ENCODE measurements at places on chromosomes 16 and 17.

DNA sequence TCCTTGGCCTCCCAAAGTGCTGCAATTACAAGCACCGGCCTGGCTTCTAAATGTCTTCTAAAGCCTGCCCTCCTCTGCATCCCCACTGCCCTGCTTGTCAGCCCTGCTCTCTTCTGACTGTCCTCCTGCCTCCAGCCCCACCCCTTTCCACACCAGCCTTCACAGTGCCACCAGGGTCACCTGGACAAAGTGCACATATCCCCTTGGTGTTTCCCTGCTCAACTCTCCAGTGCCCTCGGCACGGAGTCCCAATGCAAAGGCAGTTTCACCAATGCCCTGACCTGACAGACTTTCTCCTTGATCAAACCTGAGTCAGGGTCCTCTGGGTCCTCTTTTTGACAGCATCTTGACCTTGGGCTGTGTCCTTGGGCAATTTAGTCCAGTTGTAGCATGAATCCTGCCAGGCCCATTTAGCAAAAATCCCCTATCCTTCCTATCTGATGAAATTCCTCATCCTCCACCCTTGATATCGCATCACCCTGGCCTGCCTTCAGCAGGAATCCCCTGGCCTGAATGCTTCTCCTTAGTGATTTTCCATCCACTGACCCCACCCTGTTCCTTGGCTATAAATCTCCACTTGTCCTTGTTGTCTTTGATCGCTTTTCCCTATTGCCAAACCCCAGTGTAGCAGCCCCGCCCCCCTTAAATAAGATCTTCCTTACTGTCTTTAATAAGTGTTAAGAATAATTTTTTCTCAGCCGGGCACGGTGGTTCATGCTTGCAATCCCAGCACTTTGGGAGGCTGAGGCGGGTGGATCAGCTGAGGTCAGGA is 42.7 kb upstream of the ETV4 start:
- no peak for DNase-seq

GRCh38 chr16:70156207-70156978 is 17.2 kb upstream of the CLEC18C start:
- no peak for DNase-seq

DNA sequence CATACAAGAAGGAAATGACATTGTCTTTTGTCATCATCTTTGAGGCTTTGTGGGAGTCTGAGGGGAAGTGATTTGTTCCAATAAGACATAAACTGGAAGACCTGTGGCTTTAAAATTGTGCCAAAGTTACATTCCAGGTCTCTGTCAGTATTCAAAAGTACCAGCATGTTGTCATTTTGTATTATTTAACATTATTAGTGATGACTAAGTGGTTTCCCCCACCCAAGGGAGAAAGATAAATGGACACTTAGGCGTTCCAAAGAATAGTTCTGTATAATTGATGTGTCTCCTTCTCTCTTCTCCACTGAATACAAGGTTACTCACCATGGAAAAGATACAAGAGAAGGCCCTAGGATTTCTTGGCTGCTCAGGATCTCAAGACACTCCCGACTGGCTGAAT is 3.8 kb downstream of the CFAP97D1 start:
- DNase-seq, result no peak

GRCh38 chr17:17526369-17526768 is 30.2 kb upstream of the RASD1 start:
- DNase-seq, result no peak

- no peak for DNase-seq
These were observed 26.8 kb upstream of the PRKCA start for GRCh38 chr17:66275651-66276050.

GRCh38 chr16:53768167-53768566 is 64.2 kb downstream of the FTO start:
- no peak for DNase-seq

DNA sequence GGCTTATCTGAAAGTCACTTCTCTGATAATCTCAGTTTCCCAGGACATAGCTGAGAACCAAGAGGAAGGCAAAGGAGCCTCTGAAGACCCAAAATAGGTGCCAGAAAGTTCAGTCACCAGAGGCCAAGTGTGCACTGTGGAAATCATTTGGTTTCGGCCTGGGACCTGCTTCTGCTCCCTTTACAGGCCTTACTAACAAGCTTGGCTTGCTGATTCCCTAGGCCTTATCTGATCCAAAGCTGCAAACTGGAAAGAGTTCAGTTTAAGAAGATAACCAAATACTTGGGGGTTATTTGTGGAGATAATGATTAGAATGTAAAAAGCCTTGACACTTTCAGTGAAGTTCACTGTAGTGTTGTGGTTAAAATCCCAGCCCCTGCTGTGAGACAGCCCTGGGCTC is 17.0 kb downstream of the ITGA3 start:
- DNase-seq, result no peak

DNA sequence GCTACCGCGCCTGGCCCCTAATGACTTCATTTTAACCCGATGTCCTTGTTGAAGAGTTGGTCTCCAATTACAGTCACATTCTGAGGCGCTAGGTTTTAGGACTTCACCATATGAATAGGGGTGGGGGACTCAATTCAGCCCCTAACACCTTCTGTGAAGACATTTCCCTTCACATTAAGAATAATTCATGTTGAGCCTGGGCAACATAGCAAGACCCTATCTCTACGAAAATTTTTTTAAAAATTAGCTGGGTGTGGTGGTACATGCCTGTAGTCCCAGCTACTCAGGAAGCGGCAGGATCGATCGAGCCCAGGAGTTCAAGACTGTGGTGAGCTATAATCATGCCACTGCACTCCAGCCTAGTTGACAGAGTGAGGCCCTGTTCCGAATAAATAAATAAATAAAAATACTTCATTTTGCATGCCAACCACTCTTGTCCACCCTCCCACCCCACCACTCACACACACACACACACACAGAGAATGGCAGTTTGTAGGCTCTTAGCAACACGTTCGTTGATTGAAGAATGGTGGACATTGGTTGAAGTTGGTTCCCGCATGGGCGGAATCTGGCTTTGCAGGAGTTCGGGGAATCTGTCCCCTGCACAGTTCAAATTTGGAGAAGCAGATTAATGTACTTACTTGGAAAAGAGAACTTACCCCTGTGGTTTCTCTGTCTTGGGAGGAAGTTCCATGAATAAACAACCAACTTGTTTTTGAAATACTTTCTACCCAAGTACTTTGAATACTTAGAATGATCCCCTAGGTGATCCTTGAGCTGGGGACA is 27.8 kb upstream of the TVP23A start:
- DNase-seq, result no peak

DNA sequence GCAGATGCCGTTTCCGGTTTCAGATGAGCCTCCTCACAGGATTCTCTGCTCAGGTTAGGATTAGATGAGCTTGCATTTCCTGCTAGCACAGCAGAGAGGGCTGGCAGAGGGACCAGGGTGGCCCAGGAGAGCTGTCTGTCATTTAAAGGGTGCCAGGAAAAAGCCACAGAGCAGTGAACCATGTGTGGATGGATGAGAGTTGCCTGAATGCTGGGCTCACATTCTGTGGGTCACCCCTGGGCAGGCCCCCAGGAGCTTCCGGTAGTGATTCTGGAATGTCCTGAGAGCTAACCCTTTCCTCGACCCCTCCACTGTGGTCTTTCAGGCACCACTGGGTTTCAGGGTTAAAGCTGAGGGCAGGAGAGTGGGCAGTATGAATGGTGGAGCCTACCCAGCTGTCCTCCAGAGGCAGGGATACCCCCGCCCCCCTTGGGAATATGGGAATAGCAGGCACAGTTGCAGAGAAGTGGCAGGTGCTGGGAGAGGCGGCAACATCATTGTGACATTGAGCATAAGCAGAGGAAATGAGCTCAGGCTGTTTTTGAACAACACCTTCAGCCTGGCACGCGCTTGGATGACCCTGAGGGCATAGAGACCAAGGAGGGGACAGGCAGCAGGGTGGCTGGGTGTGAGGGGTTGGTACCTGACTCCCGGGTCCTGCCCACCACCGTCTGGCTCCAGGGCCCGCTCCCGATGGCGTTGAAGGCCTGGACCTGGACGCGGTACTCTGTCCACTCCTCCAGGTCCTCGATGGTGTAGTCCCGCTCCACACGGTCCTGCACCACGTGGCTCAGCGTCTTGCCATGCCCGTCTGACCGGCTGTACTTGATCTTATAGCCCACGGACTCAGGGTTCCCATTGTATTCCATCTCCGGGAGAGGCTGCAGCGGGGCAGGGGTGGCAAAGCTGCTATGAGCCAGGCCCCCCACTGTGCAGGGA is 83.0 kb upstream of the CDC42EP4 start:
- no peak for DNase-seq

DNA sequence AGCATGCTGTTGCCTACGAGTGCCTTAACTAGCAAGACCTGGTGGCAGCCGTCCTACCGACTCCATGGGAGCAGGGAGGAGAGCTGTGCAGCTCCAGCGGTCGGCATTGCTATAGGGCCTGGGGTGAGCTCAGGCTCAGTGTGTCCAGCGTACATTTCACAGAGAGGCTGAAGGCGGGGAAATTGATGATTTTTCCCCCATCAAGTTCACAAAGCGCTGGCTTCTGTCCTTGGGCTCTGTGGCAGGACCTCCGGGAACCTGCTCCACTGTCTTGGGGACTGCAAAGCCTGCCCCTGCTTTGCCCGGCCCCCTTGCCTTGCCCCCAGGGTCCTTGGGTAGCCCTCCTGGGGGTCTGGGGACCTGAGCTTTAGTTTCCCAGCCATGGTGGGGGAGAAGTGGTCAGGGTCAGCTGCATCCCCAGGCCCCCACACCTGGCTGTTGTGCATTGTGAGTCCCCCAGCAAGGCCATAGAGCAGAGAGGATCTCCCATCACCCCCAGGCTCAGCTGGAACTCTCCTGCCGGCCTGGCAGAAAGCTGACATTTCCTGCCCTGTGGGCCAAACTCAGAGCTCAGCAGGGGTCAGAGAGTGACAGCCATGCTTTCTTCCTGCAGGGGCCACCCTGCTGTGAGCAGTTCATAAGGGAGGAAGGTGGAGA is 3.9 kb upstream of the KCNJ18 start:
- DNase-seq, result no peak

GRCh38 chr17:2405247-2405926 is 4.5 kb upstream of the MNT start:
- no peak for DNase-seq

GRCh38 chr16:52068447-52069074 is 478.4 kb downstream of the TOX3 start:
- peak; percentile 26 for DNase-seq

DNA sequence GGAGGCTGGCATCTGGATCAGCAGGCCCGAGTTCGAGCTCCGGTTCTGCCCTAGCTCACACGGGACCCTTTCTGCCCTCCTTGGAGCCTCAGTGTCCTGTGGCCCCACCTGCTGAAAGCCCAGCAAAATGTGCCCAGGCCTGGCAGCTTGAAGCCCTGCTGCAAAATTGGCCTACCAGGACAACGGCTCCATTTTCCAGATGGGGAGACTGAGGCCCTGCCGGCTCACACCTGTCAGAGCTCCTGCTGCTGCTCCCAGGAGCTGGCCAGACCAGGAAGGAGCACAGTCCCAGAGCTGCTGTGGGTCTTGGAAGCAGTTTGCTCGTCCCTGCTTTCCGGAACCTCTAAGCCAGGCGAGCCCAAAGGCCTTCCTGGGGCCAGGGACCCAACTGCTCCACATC is 17.4 kb downstream of the ZNF469 start:
- DNase-seq, result no peak

GRCh38 chr17:3004150-3004801 is 59.1 kb downstream of the OR1D5 start:
- peak; percentile 96 for DNase-seq

DNA sequence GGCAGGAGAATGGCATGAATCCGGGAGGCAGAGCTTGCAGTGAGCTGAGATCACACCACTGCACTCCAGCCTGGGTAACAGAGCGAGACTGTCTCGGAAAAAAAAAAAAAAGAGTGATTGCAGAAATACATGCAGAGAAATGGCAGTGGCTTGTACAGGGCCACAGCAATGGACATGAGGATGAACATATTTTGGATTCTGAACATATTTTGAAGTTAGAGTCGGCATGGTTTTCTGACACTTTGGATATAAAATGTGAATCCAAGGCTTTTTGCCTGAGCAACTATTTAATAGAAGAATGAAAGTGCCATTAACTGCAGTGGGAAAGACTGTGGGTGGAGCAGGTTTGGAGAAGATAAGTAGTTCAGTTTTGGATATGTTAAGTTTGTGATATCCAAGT is 35.8 kb downstream of the CPD start:
- peak; percentile 2 for DNase-seq

- no peak for DNase-seq
These were observed 4.2 kb upstream of the ARL2BP start for GRCh38 chr16:57240851-57241250.

- DNase-seq, result no peak
These were observed 33.7 kb upstream of the KDM8 start for GRCh38 chr16:27169511-27170071.

GRCh38 chr17:38654411-38655398 is 20.1 kb downstream of the EPOP start:
- DNase-seq, result no peak

DNA sequence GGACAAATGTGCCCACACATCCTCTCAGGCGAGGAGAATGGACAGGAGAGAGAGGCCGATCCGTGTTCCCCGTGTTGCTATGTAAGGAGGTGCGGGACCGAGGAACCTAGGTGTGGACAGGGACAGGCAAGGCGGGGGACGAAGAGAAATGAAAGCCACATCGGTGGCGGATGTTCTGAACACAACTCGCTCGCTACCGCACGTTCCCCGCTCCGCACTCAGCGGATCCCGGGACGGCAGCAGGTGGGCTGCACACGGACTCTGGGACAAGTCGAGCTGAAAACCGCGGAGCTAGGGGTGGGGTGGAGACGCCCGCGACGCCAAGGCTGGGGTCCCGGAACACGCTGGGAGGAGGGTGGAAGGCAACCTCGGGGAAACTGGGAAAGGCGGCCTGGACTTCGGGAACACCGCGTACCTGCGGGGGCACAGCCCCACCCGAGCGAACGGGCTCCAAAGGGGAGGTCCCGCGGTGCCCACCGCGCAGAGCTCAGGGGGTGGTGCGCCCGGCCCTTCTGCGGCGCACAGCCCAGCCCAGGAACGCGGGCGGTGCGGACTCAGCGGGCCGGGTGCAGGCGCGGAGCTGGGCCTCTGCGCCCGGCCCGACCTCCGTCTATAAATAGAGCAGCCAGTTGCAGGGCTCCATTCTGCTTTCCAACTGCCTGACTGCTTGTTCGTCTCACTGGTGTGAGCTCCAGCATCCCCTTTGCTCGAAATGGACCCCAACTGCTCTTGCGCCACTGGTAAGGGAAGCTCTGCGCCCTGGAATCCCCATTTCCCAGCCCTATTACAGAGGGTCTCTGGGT is at the start of gene MT1E:
TSS of gene MT1E (plus strand) at position 642 of the 803 bp plus-strand sequence. CDS start at position 713, 71 bp downstream.
- DNase-seq, result peak; percentile 53

DNA sequence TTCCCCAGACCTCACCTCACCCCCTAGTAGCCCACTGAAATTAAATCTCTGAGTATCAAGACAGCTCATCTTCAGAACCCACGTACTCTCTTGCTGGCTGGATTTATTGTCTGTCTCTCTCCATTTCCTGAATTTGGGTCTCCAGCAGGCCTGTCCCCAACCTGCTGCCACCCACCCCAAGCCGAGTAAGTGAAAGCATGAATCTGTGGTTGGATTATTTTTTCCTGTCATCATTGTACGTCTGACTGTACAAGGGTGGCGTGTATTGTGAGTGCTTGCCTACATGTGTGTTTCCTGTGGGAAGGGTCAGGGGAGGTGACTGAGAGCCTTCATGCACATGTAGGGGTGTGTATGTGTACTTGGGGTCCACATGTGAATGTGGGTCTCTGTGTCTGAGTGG is 5.4 kb downstream of the TNP2 start:
- DNase-seq, result no peak

GRCh38 chr17:50161023-50161910 is 4.5 kb upstream of the SGCA start:
- DNase-seq, result peak; percentile 96

- DNase-seq, result no peak
These were observed 117.2 kb downstream of the RBFOX1 start for GRCh38 chr16:7449808-7450207.

GRCh38 chr16:85899444-85899843 is 482 bp downstream of the IRF8 start:
- DNase-seq, result no peak

- DNase-seq, result no peak
These were observed 119.4 kb downstream of the OR1D5 start for GRCh38 chr17:2943981-2944380.

All from caudate nucleus (tissue), 63 donors.